ENCODE measurements at places on chromosomes 3 and 15.

- DNase-seq: no peak
Observed at GRCh38 chr15:65029736-65030208, 333 bp upstream of the MTFMT start.

GRCh38 chr3:29091599-29092189 lies 189.2 kb upstream of the RBMS3 start:
- no peak for DNase-seq

DNA sequence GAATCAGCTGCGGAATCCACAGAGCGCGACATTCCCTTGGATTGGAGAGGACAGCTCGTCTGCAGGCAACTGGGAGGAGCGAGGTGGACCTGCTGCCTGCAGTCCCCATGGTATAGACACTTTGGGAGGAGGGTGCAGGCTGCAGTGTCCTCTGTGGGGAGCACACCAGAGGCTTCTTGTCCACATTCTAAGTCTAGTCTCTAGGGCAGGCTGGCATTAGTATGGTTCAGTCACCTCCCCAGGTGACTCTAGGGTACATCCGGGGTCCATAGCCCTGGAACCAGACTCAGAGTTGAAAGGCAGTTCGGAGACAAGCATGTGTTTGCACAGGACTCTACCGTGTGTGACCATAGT lies 118.2 kb downstream of the GABRG3 start:
- DNase-seq: no peak

- DNase-seq: no peak
Observed at GRCh38 chr15:31217566-31218270, 108.9 kb upstream of the KLF13 start.

- DNase-seq: no peak
Observed at GRCh38 chr3:127709320-127710060, 36.7 kb downstream of the ABTB1 start.

DNA sequence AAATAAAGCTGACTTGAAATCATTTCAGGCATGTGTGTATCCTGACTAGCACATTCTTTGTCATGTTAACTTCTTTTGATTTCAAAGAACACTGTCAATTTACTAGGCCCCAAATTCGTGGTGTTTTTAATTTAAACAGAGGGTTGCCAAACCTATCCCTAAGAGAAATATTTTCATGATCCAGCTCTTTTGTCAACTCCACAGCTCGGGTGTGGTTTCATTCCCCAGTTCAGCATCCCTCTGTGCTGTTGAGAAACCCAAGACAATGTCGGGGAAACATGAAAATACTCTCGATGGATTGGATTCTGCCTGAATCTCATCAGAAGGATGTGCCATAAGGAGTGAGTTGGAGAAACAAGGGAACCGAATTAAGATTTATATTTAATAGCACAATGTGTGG lies 84.4 kb upstream of the PHLDB2 start:
- no peak for DNase-seq

DNA sequence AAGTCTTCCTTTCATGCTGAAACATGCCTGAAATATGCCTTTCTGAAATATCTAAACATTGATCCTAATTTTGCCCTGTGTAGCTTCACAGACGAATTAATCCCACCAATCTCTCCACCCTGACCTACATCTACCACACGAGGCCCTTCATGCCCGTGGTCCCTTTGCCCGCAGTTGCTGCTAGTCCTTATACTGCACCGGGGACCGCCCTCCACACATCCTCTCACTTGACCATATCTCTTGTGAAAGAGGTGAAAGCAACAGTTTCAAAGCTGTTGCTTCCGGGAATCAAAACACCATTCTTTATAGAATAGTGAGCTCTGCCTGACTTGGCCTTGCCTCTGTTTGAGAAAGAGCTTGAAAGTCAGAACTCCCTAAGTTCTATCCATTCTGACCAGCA lies 499.5 kb downstream of the NTRK3 start:
- DNase-seq: no peak

DNA sequence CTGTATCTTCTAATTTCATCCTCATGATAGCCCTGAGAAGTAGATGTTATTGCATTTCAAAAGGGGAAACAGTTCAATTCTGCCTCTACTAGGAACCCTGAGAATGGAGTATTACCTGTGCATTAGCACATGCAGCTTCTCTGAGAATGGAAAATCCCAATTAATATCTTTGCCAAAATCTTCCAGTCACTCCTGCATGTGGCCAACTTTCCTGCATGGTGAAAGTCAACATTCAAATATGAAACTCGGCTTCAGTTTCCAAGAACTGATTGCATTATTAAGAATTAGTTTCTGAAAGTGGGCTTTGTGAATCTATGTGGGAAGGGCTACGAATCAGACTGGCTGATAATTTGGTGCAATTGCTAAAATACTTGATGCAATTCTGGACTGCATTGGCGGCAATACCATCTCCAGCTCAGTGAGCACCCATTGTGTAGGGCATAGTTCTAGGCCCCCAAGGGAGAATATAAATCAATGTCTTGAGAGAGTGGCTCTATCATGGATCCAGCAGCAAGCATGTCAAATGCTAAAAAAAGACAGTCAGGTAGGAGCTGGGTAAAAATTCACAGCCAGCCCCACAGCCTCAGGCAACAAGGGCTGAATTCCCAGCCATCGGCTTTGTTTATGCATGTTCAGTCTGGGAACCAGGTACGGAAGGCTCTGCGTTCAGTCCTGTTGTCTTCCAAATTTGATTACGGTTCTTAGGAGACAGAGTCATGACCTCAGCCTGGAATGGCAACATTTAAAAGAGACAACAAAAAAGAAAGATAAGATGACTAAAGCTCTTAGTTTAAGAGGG lies 18.8 kb upstream of the BCL6 start:
- no peak for DNase-seq

- no peak for DNase-seq
Observed at GRCh38 chr3:140319739-140320138, 358.1 kb upstream of the TRIM42 start.

GRCh38 chr15:42218953-42219592 lies 11.0 kb upstream of the VPS39 start:
- DNase-seq: no peak

- no peak for DNase-seq
Observed at GRCh38 chr3:117540597-117540996, 831.0 kb downstream of the TUSC7 start.

GRCh38 chr3:129558081-129558771 lies 15.3 kb downstream of the H1-8 start:
- DNase-seq: no peak

DNA sequence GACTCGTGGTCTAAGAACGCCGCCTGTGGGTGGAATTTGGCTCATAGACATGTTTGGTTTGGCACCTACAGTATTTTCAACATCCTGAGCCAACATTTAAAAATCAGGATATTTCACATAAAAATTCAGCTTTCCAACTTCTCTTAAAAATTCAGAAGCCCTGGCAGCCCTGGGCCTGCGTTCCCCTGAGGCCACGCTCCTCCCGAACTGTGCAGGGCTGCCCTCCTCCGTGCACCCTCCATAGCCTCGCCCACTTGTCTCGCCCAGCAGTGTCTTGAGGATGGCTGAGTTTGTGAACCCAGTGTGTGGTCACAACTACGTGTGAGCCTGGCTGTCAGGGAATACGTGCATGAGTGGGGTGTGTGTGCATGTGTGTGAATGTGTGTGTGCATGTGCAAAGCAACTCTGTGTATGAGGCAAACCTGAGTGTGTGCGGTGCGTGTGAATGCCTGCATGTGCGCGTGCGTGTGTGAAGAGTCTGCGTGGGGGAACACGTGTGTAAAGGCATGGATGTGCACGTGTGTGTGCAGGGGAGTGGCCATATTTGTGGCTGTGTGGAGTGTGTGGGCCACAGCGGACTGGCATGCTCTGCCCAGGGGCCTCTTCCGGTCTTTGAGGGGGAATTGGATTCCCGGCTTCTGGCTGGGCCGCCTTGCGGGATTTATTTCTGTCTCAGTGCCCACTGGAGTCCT lies 30.9 kb downstream of the PTH1R start:
- no peak for DNase-seq

- DNase-seq: no peak
Observed at GRCh38 chr15:71916834-71917233, 106.5 kb downstream of the NR2E3 start.

DNA sequence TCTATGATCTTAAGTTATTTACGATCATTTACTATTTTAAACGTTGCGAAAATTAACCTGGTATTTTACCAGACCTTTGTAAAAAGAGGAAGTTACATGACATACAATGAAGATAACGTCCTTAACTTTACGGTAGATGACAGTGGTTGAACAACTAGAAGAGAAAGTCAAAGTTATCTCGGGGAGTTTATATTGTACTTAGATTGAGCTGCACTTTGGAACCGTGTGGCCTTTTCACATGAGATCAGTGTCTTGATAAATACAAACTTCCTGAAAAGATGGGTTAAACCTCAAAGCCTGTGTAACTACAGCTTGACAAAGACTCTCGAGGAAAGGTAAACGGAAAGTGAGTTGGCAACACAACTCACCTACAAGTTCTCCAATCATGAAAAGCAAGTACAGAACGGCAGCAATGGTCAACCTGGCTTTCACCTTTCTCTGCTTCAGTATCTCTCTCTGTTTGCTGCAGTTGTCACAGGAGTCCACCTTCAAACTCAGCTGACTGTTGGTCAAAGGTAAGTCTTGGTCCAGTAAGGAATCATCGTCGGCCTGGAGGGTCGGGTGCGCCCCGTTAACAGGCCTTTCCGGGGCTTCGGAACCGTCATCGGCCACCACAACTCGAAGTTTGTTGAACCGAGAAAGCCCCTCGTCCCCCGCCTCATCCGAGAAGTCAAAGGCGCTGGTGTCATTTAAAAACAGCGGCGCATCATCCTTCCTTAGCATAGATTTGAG lies 793 bp downstream of the SLC30A4 start:
- DNase-seq: no peak

- no peak for DNase-seq
Observed at GRCh38 chr3:58666683-58667082, at the start of gene FAM3D. Gene FAM3D (minus strand): TSS chr3:58666774. CDS start chr3:58655563, 11,211 bp downstream.

GRCh38 chr3:5634411-5634810 lies 446.9 kb downstream of the EDEM1 start:
- no peak for DNase-seq

GRCh38 chr15:83449937-83450506 lies 2.9 kb downstream of the SH3GL3 start:
- no peak for DNase-seq

GRCh38 chr15:99476413-99477222 lies 89.2 kb upstream of the MEF2A start:
- DNase-seq: peak; percentile 26

DNA sequence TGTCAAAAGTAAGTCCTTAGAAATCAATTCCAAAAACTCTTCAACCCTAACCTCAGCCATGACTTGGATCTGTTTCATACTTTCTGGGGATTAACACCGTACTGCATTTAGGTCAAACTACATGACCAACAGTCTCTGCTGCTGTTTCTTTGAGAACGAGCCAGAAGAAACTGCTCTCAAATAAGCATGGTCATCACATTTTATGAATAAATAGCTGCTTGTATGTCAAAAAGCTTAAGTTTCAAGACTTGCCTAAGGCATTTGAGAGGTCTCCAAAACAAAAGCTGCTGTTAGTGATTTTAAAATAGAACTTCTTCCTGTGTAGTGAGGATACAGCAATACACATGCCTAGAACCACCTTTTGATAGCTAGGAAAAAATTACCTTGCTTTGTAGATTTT lies 166.3 kb upstream of the CHRM5 start:
- DNase-seq: no peak

GRCh38 chr15:50803479-50804180 lies 38.1 kb upstream of the SPPL2A start:
- no peak for DNase-seq

DNA sequence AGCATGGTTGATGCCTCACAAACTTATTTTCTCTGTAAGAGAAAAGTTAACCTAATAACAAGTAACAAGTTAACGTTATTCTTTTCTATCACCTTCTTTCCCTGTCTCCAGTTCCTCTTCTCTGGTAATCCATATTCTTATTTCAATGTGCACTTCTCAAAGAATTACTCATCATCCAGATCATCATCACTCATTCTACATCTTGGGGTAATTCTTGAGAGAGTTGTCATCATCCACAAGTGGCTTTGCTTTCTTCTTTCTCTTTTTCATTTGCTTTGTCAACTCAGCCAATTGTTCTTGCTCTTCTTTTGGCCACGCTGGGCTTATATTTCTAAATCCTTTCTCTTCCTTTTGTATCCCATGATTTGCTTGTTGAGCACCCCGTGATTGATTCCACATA lies 20.8 kb upstream of the RNF111 start:
- no peak for DNase-seq

- DNase-seq: no peak
Observed at GRCh38 chr15:44882499-44882968, 74.0 kb upstream of the TERB2 start.

- DNase-seq: no peak
Observed at GRCh38 chr3:127097481-127097880, 95.5 kb upstream of the PRR23E start.

- DNase-seq: no peak
Observed at GRCh38 chr3:48851407-48851806, 3.7 kb upstream of the PRKAR2A start.

GRCh38 chr15:91603384-91604080 lies 250.0 kb upstream of the SLCO3A1 start:
- no peak for DNase-seq

DNA sequence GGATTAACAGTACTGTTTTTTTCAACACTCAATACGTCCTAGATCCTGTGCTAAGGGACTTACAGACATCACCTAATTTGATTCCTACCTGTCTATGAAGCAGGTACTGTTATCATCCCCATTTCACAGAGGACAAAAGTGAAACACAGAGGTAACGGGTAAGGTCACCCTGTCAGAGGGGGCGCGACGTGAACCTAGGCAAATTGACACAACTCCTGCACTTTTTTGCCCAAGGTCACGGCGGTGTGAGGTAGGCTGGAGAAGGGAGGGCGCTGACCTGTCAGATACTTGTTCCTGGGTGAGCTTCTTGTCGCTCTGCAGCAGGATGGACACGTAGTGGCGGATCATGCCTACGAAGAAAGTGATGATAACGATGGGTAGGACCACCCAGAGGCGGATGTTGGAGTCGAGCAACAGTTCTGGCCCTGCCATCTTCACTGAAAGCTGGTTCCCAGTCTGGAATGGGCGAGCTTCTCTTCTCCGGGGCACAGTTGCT lies 363 bp downstream of the EMC3 start:
- no peak for DNase-seq

- DNase-seq: peak; percentile 4
Observed at GRCh38 chr3:71955240-71956068, 170.5 kb upstream of the PROK2 start.

GRCh38 chr3:41740374-41740886 lies 221.5 kb downstream of the ULK4 start:
- no peak for DNase-seq

All from stimulated activated CD8-positive, alpha-beta memory T cell treated with anti-CD3 and anti-CD28 coated beads, Interleukin-4, amount 100 ng/mL, for 24 hours (primary cell).